Activated CD8-positive, alpha-beta memory T cell treated with anti-CD3 and anti-CD28 coated beads, Interleukin-2, amount 50 U/mL, for 4 hours (primary cell): ENCODE measurements at places on chromosomes 3 and 15.

DNA sequence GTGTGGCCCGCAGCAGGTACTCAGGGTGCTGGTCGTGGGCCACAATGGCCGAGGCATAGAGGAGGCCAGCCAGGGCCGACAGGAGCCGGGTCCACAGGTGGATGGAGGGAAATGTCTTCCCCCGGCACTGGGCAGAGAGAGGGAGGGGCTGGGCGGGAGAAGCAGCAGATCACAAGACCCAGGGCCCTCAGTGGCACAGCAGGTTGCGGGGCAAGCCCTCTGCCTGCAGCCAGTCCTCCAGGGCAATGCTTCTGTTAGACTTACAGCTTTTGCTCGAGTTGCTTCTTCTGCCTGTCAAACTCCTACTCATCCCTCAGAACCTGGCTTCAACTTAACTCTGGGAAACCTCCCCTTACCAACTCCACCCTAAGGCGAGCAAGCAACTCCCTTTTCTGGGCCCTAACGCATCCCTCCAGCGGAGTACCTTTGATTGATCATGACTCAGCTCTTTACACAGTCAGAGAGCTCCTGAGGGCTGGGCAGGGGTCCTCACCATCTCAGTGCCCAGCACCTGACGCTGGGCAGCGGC is 16.0 kb downstream of the TMEM44 start:
- no peak for DNase-seq

DNA sequence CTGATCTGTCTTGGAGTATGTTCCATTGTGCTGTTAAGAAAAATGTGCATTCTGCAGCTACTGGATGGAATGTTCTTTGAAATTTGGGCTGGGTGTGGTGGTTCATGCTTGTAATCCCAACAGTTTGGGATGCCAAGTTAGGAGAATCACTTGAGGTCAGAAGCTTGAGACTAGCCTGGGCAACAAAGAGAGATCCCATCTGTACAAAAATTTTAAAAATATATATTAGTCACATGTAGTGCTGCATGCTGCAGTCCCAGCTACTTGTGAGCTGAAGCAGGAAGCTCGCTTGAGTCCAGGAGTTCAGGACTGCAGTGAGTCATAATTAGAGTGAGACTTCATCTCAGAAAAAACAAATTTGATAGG is 62.8 kb upstream of the PLSCR4 start:
- DNase-seq: no peak

- DNase-seq: no peak
Observed at GRCh38 chr3:32340611-32341365, 50.9 kb upstream of the CMTM7 start.

GRCh38 chr15:65363306-65363705 is 14.5 kb downstream of the IGDCC3 start:
- no peak for DNase-seq

GRCh38 chr3:131723343-131723742 is 220.6 kb upstream of the MRPL3 start:
- no peak for DNase-seq

- DNase-seq: no peak
Observed at GRCh38 chr3:12907729-12908128, 66.4 kb upstream of the RPL32 start.

DNA sequence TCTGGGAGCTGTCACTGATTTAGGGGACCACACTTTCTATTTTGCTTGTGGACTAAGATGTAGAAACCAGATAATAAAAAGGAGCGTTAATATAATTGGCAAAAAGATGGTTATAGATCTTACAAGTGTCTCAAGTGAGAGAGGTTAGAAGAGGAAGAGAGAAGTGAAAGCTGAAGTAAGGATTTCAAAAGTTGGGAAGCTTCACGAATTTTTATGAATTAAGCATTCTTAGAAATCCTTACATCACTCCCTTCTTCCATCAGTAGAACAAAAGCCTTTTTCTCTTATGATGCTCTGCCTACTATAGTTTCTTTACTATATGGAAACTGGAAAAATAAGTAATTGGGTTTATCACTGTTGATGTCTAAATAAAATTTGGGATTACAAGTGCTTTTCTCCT is 146.5 kb downstream of the FNDC3B start:
- DNase-seq: no peak

DNA sequence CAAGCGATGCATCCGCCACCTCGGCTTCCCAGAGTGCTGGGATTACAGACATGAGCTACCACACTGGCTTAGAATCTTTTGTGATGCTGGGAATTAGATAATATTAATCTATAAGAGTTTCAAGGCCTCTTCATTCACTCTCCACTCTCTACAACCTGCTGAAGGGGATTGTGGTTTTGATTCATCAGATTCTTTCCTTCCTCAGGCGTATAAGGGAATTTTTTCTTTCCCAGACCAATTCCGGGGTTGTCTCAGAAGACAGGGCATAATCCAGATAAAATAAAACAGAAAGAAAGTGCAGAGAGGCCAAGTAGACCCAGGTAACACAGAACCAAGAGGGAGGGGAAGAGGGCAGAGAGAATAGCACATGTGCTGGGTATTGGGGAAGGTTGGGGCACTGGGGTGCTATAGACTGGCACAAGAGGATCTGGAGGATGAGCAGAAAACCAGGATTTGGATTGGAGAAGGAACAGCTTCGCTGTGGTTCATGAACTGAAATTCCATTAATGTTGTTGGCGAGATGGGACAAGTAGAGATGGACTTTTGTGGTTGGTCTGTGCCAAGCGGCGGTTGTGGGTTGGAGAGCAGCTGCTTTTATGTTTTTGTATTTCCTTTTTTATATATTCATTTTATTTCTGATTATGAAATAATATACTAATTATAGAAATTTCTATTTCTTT is 12.8 kb downstream of the ARL6IP5 start:
- DNase-seq: no peak

DNA sequence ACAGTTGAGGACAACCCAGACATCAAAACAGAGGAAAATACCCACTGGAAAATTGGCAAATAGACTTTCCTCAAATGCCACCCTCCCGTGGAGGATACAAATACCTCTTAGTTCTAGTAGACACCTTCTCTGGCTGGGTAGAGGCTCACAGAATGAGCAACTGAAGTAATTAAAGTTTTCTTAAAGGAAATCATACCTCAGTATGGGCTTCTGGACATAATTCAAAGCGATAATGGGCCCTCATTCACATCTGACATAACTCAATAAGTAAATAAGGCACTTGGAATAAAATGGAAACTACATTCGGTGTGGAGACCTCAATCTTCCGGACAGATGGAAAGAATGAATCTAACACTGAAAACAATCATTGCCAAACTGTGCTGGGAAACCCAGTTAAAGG is 115.2 kb upstream of the PLCL2 start:
- no peak for DNase-seq

- no peak for DNase-seq
Observed at GRCh38 chr3:47250309-47251060, 32.1 kb downstream of the KIF9 start.

GRCh38 chr3:197239857-197240256 is 58.6 kb downstream of the DLG1 start:
- no peak for DNase-seq

- DNase-seq: no peak
Observed at GRCh38 chr15:57217778-57218598, 158.3 kb upstream of the CGNL1 start.

DNA sequence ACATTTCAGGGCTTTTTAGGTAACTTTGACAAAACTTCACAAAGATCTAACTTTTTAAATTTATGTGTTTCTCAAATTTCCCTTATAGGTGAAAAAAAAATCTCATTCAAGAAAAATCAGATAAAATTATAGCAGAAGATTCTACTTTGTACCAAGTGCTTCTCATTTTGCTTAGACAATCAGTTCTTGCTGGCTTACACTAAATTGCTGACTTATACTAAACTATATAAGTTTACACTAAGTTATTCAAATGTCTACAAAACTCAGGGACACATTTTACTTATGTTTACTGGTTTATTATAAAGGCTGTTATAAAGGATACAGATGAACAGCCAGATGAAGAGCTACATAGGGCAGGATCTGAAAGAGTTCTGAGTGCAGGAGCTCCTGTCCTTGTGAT is 195.1 kb downstream of the ZPLD1 start:
- no peak for DNase-seq

GRCh38 chr3:188876370-188876769 is 295.4 kb upstream of the TPRG1 start:
- DNase-seq: no peak

DNA sequence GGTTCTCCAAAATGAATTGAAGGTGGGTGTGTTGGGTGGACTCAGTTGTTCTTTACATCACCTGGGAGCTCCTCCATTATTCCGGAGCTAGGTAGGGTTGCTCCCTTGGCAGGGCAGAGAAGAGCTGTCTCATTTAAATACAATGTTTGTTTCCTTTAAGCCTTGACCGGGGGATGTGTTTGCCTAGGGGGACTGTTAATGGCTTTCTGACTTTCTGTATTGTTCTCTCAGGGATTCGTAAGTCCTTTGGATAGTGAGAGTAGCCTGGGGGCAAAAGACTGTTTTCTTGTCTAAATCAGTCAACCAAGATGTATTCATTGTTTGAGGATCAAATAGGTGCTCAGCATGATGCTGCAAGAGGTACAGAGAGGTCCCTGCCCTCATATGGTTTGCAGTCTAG is 71.1 kb downstream of the CDAN1 start:
- no peak for DNase-seq

GRCh38 chr15:33994005-33994615 is 25.8 kb downstream of the CHRM5 start:
- DNase-seq: no peak

- no peak for DNase-seq
Observed at GRCh38 chr3:45606991-45607712, 12.6 kb downstream of the LIMD1 start.

DNA sequence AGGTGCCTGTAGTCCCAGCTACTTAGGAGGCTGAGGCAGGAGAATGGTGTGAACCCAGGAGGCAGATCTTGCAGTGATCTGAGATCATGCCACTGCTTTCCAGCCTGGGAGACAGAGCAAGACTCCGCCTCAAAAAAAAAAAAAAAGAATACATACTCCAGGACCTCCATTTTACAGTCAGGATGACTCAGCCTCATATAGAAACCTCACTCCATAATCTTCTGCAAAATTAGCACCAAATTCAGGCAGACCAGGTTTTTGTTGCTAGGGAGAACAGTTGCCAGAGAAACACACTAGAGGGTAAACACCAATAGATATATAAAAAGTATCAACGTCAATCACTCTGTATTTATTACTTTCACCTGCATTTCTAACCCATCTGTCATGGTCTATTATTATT is 28.3 kb upstream of the AP3B2 start:
- no peak for DNase-seq

GRCh38 chr3:64304828-64305410 is 79.7 kb upstream of the PRICKLE2 start:
- DNase-seq: no peak

DNA sequence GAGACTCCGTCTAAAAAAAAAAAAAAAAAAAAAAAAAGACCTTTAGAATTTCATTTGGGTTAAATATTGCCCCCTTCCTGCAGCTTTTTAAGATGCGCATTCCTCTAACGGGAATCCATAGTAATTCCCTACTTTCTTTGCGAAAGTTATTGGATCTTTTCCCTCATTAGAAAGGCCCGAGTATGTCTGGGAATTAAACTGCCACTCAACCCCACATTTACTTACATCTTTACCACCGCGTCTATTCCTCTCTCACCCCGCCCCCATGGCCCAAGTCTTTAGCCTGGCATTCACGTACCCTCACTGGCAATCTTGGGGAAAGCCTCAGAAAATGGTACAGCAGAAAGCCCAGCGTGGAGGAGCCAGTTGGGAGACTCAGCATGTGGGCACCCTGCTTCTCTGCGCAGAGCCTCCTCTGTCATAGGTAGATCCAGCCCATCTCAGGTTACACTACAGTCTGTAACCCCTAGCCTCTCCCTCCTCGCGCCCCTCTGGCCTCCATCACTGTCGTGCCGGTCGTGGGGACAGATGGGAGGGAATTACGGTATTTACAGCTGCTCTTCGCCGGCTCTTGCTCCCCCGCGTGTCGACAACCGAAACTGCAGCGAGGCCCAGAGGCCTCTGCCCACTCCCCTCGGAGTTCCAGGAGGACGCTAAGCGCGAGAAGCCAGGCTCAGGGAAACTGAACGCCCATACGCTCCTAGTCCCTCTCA is 6.4 kb upstream of the ANKDD1A start:
- peak; percentile 85 for DNase-seq

- no peak for DNase-seq
Observed at GRCh38 chr15:65008983-65009382, 19.3 kb upstream of the SPG21 start.

GRCh38 chr3:156519758-156520162 is 35.2 kb downstream of the SSR3 start:
- DNase-seq: no peak

DNA sequence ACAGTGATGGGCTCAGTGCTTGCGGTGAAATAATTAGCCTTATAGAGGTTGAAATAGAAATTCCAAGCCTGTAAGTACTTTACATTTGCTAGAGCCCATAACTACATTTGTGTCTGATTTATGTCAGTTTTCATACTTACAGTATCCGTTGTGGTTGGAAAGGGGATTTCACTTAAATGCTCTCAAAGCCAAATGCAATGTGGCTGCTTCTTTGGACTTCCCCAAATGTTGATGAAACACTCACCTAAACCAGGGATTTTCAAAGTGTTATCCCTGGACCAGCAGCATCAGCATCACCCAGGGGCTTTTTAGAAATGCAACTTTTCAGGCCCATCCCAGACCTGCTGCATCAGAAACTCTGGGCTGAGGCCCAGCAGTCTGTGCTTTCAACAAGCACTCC is 378.7 kb downstream of the MCTP2 start:
- no peak for DNase-seq

GRCh38 chr3:89808680-89809197 is 701.3 kb downstream of the EPHA3 start:
- DNase-seq: no peak

- no peak for DNase-seq
Observed at GRCh38 chr3:52561028-52561747, 24.8 kb downstream of the UQCC5 start.

DNA sequence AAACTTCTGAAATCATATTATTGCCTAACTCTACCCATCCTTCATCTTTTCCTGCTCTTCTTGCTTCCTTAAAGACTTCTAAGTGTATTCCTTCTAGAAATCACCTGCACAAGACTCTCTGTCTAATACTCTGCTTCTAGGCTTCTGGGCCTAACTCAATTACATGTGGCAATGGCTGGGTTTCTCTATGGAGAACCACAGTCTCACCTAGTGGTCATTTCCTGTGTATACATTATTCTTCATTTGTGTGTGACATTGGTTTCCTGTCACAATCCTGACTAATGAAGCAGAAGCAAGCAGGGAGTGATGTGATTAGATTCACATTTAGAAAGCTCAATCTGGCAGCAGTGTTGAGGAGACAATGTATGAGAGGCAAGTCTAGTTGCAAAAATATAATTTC is 16.9 kb upstream of the CLDN1 start:
- DNase-seq: no peak
